ENCODE measurements at places on chromosomes 1 and 21.

DNA sequence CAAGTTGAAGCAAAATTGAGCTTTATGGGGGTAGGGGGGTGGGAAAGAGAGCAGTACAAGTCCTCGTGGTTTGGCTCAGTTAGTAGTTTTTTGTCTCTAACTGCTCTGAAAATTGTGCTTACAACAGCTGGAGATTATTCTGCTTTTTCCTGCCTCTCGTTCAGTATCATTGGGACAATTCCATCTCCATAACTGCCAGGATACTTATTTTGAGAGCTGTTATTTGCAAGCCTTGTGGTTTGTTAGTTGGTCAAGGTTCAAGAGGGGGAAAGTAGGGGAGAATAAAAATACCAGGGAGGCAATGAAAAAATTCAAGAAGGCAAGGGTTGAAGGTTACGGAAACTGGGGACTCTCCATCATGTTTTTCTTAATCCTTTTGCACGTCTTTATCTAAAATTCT, 811.8 kb upstream of the ADGRL2 start:
- no peak for DNase-seq

DNA sequence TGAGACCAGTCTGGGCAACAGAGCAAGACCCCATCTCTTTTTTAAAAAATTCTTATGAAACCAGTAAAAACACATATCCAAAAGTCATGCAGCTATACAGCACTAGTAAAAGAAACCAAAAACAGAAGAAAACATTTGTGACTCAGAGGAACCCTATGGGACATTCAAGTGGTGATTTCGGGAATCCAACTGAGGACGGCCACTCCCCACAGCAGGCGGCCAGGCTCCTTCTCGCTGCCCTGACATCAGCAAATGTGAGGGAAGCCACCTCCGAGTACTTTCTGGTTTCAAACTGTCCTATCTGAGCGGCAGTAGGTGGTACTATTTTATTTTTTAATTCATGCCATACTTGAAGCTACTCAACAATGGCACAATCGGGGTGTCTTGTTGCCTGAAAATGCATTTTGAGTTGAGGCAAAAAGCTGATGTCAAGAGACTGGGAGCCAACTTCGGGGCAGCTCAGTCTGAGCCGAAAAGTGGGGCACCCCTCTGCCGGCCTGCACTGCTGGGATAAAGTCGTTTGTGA, 3.3 kb downstream of the SUMO3 start:
- no peak for DNase-seq

DNA sequence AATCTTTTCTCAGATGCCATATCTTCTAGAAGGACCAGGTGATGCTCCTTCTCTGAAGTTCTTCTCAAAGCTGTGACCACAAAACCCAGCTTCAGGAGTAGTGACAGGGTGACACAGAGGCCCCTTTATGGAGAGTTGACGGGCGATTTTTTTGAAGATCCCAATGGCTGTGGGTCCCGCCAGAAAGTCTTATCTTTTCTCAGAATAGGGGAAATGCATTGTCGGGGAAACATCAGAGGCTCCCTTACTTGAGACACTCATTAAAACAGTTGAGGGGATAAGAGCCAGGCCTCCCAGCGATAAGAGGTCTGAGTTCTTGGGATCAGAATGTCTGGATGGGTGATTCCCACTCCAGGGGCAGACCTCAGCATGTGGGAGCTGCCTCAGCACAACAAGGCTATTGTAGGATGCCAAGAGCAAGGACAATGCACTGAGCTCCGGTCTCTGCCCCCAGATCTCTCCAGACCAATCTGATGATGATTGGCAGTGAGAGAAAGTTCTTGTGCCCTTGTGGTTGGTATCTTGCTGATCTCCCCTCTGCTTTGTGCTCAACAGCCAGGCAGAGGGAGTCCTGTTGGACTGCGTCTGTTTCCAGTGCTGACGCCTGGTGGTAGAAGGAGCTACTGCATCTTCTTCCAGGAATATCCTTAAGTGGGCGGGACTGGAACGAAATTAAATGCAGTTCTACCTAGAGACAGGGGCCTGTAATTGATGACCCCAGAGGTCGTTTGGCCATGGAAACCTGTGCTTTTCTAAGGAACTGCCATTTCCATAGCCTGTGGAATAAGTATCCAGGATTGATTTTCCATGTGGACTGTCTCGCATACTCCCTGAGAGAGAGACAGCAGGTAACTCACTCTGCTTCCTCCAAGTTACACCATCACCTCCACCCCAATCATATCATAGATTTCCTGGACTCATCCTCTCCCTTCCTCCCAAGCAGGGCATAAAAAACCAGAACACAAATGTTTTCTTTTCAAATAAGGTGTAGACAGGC, 6.8 kb upstream of the ACKR1 start:
- DNase-seq, result peak; percentile 80

DNA sequence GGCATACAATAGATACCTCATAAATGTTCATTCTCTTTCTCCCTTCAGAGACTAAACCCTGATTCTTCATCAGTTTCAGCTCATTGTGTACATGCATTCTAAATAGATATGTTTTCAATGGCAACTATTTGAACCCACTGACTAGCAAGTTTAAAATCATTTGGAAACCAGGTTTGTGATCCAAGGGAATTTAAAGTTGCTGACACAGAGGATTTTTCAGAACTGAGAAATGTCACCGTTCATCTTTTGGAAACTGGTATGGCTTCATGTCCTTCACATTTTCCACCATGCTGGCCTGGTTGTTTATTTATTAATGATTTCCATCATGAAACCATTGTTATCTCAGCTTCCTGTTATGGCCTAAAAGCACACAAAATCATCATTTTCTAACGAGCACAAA, 81.8 kb upstream of the BARHL2 start:
- no peak for DNase-seq

DNA sequence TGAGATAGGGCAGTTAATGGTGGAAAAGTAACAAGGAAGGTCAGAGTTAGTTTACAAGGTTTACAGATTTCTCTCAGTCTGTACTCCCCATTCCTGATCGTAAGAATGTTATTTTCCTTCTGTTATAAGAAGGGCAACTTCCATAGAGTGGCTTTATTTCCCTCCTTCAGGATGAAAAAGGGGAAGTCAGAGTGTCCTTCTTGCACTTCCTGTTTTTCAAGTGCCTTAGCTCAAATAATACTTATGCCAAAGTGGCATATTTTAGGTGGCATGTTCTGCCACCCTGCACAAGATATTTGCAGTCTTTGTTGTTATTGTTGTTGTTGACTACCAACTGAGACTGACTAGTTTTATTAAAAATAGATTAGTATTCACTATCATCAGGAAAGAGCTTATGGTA, 730.7 kb upstream of the ADGRL4 start:
- no peak for DNase-seq

DNA sequence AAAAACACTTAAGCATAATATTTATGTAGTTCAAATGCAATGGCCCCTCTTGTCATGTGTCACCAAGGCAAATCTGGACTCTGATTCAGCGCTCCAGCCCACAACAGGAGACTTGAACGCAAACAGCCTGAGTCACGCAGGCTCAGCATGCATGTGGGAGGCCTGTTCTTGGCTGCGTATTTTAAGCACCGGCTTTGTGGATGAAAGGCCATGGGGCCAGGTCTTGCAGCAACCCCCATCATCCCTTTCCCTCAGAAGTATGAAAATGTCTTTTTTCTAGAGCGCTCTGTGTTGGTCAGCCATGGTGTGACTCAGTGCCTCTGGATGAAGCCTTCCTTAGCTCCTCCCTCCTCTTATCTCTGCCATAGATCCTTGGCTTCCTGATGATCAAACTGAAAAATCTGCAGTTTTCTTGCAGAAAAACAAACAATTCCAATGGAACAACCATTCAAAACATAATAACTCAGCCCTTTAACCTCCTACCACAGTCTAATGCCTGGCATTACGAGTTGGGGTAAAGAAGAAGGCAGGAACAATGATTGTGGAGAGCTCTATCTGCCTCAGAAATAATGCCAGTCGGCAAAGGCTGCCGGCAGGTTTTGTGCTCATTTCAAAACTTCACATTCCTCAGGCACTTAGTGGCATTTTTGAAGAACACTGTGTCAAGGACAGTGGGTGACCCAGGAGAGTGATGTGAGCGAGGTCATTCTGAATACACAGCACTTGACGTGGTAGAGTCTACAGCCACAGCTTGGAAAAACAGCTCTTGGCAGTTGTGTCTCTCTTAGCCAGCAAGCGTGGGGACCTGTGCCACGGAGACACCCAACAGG, 167.5 kb downstream of the CLIC6 start:
- no peak for DNase-seq

DNA sequence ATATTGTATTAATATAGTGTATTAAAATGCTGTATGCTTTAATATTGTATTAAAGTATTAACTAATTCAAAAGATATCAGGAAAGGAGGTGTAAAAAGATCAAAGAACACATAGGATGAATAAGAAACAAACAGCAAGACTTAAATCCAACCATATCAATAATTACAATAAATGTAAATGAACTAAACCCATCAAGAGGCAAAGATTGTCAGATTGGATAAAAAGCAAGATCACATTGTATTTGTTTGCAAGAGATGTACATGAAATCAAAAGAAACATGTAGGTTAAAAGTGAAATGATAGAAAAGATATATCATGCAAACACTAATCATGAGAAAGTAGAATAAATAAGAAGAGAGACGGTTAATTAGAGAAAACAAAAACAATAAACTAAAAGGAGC, 34.1 kb upstream of the RAB3GAP2 start:
- DNase-seq, result no peak

DNA sequence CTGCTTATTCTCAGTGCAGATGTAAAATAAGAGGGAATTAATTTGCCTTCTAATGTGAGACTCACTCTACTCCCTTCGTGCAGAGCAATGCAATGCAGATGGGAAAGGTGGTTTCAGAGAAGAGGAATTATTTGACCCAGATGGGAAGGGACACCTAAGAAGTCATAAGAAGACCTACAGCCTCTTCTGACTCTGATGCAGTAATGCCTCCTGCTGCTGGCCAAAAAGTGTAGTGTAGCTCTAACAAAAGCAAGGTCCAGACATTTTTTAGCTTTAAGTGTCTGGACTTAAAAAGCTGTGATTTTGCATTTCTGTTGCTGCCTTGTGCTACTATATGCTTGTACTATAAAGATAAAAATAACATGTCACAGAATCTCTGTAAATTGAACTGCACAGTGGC, 501.4 kb downstream of the TTLL7 start:
- peak; percentile 5 for DNase-seq

GRCh38 chr1:91559838-91560565, 59.4 kb downstream of the CDC7 start:
- DNase-seq, result no peak

DNA sequence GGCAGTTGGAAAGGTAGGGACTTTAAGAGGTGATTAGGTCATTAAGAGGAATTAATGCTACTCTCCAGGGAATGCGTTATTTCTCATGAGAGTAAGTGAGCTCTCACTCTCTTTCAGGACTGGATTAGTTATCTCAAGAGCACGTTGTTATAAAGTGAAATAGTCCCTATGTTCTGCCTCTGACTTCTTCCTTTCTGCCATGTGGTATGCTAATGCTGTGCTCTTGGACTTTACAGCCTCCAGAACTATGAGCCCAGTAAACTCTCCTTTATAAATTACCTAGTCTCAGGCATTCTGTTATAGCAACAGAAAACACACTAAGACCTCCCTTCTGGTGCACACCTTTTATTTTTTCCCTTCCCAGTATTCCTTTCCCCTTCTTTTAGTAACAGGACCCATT, 187.8 kb downstream of the NR5A2 start:
- DNase-seq, result peak; percentile 15

- DNase-seq, result no peak
Observed at GRCh38 chr1:117044217-117044616, 15.9 kb upstream of the TTF2 start.

GRCh38 chr1:234321231-234321630, 52.0 kb upstream of the COA6 start:
- DNase-seq, result no peak

GRCh38 chr1:28190996-28191645, 14.6 kb upstream of the PTAFR start:
- no peak for DNase-seq

DNA sequence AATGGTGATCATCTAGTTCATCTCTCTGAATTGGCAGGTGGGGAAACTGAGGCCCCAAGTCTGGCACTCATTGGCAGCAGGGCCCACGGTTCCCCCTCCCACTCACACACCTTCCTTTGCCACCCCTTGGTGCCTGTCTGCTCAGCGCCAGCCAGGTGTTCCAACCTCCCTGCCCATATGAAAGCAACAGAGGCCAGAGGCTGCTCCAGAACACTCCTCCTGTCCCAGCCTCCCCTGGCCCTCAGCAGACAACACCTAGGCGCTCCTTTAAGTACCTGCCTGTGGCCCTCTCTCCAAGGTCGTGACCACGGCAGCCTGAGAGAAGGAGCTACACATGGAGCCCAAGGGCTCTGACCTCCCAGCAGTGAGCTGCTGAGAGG, 362.3 kb upstream of the VAMP3 start:
- DNase-seq, result no peak

GRCh38 chr1:117605164-117605773, 579 bp upstream of the TENT5C start:
- peak; percentile 57 for DNase-seq

GRCh38 chr1:55154616-55155015, 60.5 kb downstream of the USP24 start:
- DNase-seq, result no peak

DNA sequence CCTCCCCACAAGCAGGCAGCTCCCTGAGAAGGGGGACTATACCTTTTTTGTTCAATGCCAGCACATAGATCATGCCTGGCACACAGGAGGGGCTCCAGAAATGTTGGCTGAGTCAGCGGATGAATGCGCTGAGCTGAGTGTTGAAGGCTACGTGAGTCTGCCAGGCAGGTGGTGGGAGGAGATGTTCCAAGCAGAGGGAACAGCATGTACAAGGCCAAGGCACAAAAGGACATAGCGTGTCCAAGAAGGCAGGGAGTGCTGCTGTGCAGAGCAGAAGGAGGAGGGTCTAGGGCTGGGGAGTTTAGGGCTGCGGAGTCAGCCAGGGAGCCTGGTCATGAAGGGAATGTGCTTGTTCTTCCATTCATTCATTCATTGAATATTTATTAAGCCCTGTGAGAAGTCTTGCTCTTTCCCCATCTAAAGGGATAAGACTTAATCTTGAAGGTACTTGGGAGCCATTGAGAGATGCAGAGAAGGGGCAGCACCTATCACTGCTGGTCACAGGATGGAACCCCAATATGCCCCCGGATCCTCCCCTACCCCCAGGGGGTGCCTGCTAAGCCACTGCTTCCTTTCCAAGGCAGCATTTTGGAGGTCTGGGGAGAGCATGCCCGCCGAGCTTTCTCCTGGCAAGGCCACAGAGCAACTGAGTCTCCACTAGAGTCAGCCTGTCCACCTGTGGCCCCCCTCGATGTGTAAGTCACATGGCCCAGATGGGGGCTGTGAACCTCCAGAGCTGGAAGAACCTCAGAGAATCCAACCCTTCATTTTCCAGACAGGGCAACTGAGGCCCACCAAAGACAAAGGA, 31.2 kb upstream of the LAPTM5 start:
- DNase-seq, result no peak

GRCh38 chr1:165207853-165208515, 148.5 kb downstream of the LMX1A start:
- no peak for DNase-seq

Data from NCI-H524 (cell line).